ENCODE measurements at places on chromosomes 16 and 17.
A peak's percentile ranks its signal among the peaks of the same experiment; 100 is the strongest.

DNA sequence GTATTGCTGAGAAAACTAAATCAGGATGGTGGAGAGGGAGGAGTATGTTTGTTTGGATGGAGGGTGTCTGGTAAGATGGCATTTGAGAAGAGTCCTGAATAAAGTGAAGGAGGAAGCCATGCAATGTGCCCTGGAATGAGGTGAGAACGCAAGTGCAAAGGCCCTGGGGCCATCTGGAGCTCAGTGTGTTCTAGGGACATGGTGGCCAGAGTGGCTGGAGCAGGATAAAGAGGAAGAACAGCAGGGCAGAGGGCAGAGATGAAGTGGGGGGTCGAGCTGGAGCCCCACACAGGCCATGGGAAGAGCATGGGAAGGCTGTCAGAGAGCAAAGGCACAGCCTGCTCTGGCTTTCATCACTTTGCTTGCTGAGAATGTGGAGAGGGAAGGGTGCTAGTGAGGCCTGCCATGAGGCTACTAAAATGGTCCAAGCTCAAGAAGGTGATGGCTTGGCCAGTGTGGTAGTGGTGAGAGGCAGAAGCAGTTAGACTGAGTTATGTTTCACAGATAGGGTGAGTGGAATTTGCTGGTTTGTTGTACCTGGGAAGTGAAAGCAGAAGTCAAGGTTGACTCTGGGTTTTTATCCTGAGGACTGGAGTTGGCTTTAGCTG lies 234.1 kb downstream of the FOXL1 start:
- DNase-seq = no peak

GRCh38 chr17:39635614-39636176 lies 1.2 kb upstream of the STARD3 start:
- no peak for DNase-seq

DNA sequence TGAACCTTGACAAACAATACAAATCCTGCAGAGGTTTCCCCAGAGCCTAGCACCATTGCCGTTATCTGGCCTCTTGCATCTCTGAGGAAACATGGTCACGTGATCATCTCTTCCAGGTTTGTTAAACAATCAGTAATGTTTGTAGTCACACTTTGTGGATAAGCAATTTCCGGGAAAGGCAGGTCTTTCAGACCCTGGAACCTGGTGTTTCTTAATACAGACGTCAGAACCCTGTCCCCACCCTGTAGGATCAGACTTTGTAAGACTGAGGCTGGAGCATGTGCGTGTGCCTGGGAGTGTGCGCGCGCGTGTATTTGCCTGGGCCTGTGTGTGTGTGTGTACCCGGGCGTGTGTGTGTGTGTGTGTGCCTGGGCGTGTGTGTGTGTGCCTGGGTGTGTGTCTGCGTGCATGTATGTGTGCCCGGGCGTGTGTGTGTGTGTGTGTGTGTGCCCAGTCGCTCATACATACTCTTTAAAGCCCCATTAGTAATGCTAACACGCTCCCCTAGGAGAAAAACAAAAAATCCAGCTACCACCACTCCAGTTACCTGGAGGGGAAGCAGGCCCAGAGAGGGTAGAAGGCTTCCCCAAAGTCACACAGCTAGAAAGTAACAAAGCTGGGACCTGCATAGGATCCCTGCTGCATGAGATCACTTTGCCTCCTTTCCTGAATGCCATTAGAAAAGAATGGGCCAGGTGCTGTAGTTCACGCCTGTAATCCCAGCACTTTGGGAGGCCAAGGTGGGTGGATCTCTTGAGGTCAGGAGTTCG lies 5.3 kb downstream of the CTNS start:
- DNase-seq = no peak

DNA sequence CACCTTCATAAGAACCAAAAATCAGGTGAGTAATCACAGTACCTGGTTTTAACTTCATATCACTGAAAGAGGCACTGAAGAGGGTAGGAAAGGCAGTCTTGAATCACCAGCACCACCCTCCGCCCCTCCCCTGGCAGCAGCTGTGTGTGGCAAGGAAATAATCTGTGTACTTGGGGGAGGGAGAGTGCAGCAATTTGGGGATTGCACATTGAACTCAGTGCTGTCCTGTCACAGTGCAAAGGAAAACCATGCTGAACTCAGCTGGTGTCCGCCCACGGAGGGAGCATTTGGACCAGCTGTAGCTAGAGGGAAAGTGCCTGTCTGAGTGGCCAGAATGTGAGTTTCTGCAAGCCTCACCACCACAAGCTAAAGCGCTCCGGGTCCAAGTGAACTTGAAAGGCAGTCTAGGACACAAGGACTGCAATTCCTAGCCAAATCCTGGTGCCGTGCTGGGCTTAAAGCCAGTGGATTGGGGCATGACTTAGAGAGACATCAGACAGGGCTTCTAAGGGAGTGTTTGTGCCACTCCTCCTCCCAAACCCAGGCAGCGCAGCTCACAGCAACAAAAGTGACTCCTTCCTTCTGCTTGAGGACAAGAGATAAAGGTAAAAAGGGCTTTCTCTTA lies 39.7 kb upstream of the ALDH3A1 start:
- DNase-seq = no peak

DNA sequence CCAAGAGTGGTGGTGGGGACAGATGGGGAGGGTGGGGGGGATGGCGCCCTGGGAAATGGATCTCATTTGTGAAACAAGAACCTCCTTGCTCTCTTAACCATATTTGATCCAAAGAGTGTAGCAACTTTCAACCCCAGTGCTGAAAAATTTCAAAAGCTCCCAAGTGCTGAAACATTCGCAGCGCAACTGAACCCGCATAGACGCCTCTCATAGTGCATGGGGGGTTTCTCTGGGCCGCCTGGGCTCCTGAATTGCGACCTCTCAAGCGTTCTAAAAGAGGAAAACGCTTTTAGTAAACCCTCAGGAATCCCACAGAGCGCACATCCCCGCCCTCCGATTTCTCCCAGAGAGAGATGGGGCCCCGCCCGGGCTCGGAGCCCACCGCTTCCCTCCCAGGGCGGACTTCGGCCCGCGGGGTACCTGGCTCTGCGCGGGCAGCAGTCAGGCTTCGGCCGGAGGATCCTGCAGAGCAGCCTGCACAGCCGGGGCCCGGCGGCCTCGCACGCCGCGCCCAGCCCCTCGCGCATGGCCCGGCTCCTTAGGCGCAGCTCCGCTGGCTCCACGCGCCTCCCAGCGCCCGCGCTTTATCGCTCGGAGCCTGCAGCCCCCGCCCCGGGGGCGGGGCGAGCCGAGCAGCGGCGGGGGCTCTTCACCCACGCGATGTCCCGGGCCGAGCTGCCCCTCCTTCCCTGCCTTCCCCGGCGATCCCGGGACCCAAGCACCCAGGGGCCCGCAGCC lies 7.0 kb downstream of the NOS2 start:
- DNase-seq = no peak

DNA sequence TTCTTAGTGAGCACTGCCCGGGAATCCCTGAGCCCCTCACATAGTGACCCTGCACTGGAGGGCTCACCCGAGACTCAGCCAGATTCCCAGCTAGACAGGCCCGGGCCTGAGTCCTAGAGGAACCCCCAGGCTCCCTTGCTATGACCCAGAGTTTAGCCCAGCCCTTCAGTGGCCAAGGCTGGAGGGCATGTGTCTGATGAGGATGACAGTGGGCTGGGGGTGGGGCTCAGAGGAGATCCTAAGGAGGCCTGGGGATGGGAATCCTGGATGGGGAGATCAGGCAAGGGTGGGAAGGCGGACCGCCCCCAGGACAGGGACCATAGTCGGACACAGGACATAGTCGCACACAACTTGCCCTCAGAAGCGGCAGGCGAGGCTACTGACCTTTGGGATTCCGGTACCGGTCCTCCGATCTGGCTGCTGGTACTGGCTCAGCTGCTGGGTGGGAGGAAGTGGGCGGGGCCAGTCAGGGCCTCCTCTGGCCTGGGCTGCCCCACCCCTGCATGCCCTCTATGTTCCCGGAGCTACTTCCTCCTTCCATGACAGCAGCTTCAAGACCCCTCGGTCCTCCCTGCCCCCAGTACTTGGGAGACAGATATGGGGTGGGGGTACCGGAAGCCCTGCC lies 1.1 kb downstream of the CD79B start:
- peak; percentile 73 for DNase-seq

GRCh38 chr17:79305376-79305767 lies 230.7 kb downstream of the ENGASE start:
- no peak for DNase-seq

- no peak for DNase-seq
Measured at GRCh38 chr17:50102164-50102991, 7.2 kb downstream of the PDK2 start.

GRCh38 chr17:6526362-6527152 lies 29.8 kb downstream of the PITPNM3 start:
- peak; percentile 1 for DNase-seq

GRCh38 chr17:21376081-21376758 lies at the start of gene KCNJ12:
KCNJ12 (plus strand) TSS chr17:21376357; CDS start chr17:21415343, 38,986 bp downstream.
- DNase-seq = no peak

DNA sequence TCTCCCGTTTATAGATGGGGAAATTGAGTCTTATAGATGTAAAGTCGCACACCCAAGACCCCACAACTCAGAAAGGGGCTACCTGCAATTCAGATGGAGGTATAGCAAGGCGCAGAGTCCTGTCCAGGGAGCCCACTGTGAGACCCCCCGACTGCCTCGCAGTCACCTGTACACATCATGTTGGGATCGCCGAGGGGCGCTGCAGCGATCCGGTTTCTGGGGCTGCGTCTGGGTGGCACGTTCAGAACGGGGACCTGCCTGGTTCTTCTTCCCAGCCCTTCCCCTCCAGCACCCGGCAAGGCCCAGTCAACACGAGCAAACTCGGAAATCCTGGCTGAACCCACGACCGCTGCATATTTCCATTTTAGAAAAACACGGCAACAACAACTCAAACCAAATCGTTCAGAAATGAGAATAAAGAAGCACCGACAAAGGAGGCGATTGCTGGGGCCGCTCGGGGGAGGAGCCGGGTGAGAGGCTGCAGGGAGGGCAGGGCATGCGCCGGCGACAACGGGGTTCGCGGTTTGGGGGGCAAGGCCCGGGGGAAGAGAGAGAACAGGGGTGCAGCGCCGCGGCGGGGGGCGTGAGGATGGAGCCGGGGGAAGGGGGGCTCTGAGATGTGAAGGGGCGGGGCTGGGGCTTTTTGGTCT lies 643 bp downstream of the HSDL1 start:
- peak; percentile 68 for DNase-seq

- no peak for DNase-seq
Measured at GRCh38 chr16:47978491-47979163, 177.2 kb downstream of the ABCC12 start.

DNA sequence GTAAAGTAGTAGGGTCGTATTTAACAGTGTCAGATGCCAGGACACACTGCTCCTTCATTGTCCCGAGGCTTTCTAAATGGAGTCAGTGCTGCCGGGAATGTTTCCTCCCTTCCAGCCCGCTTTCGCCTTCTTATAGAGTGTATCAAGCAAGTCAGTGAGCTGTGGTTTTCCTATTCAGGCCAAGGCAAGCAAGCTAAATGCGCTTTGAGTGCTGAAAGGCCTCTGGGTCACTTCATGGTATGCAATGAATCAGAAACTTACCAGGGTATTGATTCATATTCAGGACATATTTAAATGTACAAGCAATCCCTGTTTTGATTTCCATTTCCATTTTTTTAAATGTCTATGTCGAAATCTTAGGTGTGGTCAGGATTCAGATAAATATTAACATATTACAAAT lies 327.9 kb upstream of the SOX9 start:
- no peak for DNase-seq

GRCh38 chr16:48161906-48162305 lies 6.1 kb upstream of the ABCC12 start:
- no peak for DNase-seq

GRCh38 chr17:55601874-55602364 lies 90.7 kb upstream of the SMIM36 start:
- peak; percentile 69 for DNase-seq

DNA sequence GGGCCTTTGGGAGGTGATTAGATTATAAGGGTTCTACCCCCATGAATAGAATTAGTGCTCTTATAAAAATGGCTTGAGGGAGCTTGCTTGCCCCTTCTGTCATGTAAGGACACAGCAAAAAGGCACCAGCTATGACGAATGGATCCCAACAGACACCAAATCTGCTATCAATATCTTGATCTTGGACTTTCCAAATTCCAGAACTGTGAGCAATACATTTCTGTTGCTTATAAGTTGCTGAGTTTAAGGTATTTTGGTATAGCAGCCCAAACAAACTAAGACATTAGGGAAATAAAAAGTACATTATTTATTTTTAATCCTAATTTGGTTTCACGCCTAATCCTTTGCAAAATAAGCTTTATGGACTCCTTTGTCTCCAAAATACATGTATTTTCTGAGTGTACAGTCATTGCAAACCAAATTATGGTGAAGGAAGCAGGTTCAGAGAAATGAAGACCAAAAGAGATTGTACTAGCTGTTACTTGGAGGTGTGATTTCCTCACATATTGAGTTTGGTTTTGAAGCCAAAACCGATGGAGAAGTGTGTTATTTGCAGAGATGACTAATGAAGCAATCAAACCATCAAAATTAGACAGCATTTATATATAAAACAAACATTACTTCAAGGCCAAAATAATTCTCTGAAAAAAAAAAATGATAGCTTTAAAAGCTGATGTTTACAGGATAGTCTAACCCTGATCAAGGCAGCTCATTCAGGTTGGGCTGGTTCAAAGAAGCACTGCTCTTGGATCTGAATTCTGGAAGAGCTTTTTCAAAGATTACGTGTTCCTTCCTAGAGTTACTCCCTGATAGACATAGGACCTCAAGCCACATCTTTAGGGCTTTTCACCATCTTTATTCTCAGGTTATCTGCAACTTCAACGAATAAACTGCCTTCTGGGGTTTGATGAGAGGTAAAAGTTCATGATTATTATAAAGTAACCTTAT lies 71.6 kb downstream of the MYO1D start:
- DNase-seq = no peak

- no peak for DNase-seq
Measured at GRCh38 chr16:53745086-53745485, 41.1 kb downstream of the FTO start.

GRCh38 chr17:77466140-77466539 lies 325.4 kb downstream of the SEC14L1 start:
- DNase-seq = no peak

DNA sequence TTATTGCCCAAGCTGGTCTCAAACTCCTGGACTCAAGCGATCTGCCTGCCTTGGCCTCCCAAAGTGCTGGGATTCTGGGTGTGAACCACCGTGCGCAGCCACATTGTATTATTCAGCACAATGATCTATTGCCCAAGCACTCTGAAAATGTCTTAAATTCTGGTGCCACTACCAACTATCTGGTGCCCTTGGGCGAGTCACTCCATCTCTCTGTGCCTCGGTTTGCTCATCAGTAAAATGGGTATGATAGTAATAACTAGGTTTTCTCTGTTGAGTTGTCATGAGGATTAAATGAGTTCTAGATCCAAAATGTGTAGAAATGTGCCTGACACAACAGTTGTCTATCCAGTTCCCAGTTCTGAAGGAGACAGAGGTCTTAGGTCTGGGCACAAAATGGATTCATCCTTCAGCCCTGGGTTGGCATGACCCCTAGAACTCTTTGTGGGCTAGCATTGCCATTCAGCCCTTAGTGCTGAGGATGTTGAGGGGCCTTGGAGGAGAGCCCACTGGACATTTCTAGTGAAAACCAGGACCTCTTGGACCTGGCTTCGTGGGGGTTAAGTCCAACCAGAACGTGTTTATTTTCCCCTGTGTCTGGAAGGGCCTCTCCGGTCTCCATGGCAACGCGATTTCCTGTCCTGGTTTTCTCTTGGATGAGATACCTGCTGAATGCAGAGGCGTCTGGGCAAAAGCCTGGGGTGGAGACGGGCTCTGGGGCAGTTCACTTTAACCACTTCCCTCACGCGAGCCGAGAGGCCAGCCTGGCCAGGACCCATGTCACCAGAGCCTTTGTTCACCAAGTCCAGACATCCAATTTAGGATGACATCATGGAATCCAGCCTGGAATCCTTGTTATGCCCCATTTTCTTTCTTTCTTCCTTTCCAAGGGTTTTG lies 43.7 kb upstream of the TNRC6A start:
- DNase-seq = no peak

- DNase-seq = no peak
Measured at GRCh38 chr17:48526608-48527546, 3.9 kb downstream of the HOXB1 start.
